ENCODE measurements at places on chromosomes 5 and 9.
A peak's percentile ranks its signal among the peaks of the same experiment; 100 is the strongest.

DNA sequence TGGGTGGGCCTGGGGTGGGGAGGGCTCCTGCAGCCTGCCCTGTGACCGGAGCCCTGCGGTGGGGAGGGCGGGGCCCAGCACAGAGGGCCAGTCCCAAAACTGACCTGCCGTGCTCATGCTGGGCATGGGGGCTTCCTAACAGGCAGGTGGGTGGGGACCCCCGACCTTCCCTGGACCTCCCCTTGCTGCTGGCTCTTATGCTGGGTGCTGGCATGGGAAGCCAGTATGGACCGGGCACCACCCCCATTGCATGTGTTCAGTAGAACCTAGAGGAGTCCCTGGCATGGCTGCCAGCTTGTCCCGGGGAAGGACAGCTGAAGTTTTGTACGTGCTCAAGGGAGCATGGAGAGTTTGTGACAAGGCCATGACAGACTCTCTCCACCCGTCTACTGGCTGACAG lies 37.1 kb downstream of the WNK2 start:
- no peak for ATAC-seq

- ATAC-seq: no peak
Observed at GRCh38 chr5:171614971-171615653, 170.5 kb upstream of the SMIM23 start.

GRCh38 chr9:99833735-99834134 lies 12.1 kb downstream of the NR4A3 start:
- ATAC-seq: no peak

DNA sequence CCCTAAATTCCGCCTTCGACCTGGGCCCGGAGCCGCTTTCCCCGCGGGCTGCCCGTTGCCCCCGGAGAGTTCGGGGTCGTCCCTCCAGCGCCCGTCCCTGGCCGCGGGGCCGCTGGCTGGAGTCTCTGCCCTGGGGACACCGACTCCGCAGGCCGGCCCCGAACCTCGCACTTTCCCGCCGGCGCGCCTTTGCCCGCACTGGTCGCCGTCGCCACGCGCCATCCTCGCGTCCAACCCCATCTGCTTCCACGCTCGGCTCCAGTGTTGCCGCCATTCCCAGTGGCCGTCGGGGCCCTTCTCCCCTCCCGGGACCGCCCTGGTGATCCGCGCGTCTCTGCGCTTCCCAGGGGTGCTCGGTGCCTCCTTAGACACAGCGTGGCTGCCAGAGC lies 11.0 kb downstream of the LHX3 start:
- ATAC-seq: no peak

DNA sequence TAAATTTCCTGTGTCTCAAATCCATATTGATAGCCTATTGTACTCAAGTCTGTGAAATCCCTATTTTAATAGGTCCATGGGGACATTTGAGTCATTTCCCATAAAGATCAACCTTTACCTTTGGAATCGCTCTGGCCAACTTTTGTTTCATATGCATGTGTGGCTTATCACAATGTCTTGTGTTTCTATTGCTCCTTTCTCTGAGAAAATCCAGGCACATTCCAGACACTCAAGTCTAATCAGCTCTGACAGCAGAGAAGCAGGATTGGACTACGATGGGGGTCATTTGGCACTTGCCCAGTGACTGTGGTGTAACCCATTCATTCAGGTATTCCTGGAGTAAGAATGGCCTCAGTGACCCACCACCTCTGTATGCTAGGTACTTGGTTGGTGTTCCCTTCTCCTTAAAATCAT lies 48.4 kb downstream of the ACTBL2 start:
- no peak for ATAC-seq

DNA sequence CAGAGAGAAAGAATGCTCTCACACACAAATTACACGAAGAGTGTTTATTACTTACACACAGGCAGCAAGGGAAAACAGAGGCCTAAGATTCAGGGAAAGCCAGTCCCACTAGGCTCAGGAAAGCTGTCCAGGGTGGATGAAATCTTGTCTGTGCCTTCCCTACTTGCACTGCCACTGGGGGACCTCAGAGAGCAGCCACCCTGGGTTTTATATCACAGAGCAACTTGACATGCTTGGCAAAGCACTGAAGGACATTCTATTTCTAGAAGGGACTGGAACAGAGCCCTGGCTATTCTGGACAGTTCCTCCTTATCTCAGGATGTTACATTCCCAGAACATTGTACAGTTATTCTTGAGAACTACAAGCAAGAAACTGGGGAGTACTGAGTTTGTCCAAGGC lies 7.5 kb upstream of the PRSS3 start:
- ATAC-seq: no peak

GRCh38 chr5:96627792-96628398 lies 34.3 kb upstream of the CAST start:
- ATAC-seq: peak; percentile 57

- peak; percentile 31 for ATAC-seq
Observed at GRCh38 chr5:178069909-178070308, 43.4 kb upstream of the N4BP3 start.

GRCh38 chr9:447230-448025 lies 232.8 kb downstream of the DOCK8 start:
- ATAC-seq: peak; percentile 100

DNA sequence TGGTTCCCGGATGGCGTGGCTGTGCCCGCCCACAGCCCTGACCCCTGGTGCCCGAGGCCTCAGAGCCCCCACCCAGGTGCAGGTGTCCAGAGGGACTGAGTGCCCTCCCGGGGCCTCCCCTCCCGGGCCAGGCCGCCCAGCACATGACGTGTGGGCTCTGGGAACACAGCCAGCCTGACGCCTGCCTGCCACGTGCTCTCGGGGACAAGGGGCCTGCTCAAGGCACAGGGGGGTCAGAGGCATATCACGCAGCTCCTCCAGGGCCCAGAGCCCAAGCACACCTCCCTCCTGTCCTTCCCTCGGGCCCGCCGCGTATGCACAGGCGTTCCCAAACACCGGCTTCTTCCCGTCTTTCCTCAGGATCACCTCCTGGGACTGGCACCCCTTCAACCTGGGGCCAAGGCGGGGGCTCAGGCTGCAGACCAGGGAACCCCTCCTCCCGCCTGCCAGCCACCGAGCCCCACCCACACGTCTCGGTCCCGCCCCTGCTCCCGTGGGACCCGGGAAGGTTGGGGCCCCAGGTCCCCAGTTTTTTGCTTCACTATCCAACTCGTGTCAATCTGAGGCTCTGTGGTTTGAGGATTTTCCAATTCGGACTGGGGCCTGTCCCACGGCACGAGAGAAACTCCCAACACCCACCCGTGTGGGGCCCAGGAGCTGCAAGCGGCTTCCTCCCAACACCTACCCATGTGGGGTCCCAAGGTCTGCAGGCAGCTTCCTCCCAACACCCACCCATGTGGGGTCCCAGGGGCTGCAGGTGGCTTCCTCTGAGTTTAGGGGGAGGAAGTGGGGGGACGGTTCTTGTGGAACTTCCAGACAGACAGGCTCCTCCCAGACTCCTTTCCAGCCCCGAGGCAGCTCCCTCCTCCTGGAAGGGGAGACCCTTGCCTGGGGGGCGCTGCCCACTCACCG lies 1.5 kb downstream of the LCN10 start:
- peak; percentile 23 for ATAC-seq

DNA sequence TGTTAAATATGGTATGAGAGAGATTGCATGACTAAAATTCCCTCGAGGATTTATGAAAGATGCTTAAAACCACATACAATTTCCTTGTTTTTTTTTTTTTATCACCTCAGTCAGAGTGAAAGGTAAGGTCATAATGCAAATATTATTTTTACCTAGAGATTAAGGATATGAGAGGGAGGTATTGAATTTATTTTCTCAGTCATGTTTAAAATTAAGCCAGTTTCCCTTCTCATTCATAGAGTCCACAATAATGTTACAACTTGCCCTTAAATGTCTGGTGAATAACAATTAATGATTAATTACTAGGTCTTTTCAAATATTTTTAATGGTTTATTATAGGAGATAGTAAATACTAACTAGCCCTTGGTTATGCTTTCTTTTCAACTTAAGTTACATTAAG lies 144.9 kb upstream of the HAPLN1 start:
- ATAC-seq: no peak

- no peak for ATAC-seq
Observed at GRCh38 chr9:134293611-134294152, 32.6 kb upstream of the RXRA start.

DNA sequence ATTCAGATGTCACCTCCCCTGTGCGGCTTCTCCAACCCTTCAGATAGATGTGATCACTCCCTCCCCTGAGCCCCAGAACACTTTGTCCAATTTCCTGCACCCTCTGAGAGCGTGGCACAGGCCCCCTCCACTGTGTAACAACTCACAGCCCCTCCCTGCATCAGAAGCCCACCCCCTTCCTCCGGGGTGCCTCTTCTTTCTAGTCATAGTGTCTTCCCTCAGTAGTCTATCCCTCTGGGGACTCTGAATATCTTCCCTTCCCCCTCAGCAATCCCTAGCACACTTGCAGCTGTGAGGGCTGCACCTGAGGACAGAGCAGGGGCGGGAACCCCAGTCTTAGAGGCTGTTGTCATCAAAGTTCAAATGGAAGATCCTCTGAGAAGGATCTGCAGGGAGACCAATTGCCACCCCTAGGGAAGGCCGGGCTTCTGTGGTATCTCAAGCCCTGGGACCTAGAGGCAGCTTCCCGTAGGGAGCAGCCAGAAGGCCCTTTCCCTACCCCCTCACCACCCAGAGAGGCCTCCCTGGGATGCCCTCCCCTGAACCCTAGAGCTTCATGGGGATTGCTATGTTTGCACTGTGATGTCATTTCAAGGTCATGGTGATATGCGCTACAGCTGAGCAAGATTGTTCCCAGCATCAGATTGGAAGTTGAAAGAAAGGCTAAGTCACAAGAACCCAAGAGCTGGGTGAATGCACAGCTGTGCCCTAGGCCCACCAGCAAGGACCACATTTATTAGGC lies 70.7 kb downstream of the THBS4 start:
- no peak for ATAC-seq

- ATAC-seq: no peak
Observed at GRCh38 chr5:168312606-168313295, 21.3 kb downstream of the WWC1 start.

DNA sequence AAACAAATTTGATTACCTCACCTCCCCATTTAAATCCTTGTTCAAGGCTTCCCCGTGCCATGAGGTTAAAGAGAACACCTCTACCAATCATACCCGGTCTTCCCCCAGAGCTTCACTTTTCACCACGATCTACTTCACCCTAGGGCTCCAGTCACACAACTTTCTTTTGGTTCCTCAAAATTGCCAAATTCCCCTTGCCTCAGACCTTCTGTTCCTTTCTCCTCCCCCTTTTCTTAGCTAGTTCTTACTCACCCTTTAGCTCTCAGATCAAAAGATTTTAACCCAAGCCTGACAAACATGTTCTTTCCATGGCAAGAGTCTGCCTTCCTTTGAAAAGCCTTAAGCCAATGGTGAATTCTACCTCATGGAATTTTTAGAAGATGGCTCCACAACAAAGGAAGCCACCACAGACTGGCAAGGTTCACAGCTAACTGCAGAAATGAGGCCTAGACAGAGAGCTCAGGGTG lies 56.7 kb downstream of the MAPKAP1 start:
- peak; percentile 89 for ATAC-seq

GRCh38 chr5:169933127-169933526 lies 47.2 kb downstream of the INSYN2B start:
- ATAC-seq: no peak

Data from activated T-helper 17 cell treated with anti-CD3 and anti-CD28 coated beads, Interleukin-2, amount 50 U/mL, for 72 hours (primary cell).